ENCODE measurements at places on chromosomes 16 and 17. TPM values are rescaled to one million over a fixed set of nuclear protein-coding genes. Genes with fewer than 3 reads are reported as not detected.

AGRP gene
- total RNA-seq: not detected

ENPP7 gene
- not detected for total RNA-seq

KRTAP4-9 gene
- not detected for total RNA-seq

EPN3 gene
- total RNA-seq: 10.9 TPM

PLEKHH3 gene
- total RNA-seq: 26.9 TPM
